ENCODE measurements at places on chromosomes 16 and 17. TPM values are rescaled to one million over a fixed set of nuclear protein-coding genes. Genes with fewer than 3 reads are reported as not detected.

The IL17C gene
- total RNA-seq, result not detected

The EME1 gene
- 18.2 TPM for total RNA-seq

The CD300A gene
- total RNA-seq, result not detected

The SHISA6 gene
- total RNA-seq, result not detected

The LITAFD gene
- total RNA-seq, result not detected

The TMEM238L gene
- not detected for total RNA-seq

The CCL17 gene
- not detected for total RNA-seq

The C17orf78 gene
- total RNA-seq, result not detected

The UBE2G1 gene
- 104 TPM for total RNA-seq

The AURKB gene
- total RNA-seq, result 159 TPM

The RAPGEFL1 gene
- total RNA-seq, result 14.9 TPM

The TNK1 gene
- total RNA-seq, result 15.8 TPM

DNA sequence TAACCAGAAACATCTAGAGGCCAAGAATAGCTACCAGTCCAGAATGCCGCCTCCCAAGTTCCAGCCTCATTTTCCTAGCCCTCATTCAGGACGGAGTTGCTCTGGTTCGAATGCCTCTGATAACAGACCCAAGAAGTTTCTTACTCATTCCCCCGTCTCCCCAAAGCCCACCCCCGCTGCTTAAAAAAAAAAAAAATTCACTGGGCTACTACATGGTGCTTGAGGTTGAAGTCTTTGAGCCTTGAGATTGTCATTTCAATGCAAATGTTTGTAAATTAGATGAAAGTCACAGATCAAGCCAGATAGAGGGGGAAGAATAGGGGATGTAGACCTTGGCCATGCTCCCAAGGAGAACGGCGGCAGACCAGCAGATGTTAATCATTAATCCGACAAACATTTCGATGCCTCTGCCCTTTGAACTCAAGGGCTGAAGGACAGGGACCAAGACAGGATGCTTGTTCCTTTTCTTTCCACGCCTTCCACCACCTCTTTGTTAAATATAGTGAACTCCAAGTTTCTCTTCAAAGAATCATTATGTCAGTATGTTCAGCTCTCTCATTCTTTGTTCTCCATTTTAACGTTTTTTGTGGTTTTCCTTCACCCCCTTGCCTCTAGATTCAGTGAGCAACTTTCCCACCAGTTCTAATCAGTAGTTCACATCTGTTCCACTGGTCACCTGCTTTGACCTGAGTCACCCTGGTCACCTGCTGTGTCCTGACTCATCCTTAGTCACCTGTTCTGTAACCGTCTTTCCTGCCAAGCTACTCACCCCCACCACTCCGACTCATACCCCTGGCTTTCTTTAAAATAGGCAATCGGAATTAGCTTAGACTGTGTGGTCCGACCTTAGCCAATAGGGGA lies 190.3 kb downstream of the CPPED1 start:
- H3K4me3 ChIP-seq, result peak overlapping the region; percentile 46
- H3K36me3 ChIP-seq, result no peaks in the 10 kb centered on the region
- H3K27me3 ChIP-seq, result no peaks in the 10 kb centered on the region
- H3K4me1 ChIP-seq, result peaks cover 55% of the 10 kb centered on the region

DNA sequence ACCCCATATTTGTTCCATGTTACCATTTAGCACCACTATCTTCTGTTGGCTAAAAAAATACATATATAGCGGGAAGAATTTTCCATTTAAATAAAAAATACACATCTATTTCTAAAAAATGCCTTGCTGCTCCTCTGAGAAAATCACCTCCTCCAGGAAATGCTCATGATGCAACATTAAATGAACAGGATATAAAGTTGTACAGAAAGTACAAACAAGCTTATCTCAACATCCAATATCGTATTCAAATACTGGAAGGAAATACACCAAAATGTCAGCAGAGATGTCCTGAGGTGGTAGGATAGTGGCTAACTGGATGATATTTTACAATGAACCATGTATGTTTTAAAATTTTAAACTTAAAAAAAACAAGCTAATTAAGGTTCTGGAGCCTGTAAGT lies 21.3 kb downstream of the GNA13 start:
- no peaks in the 10 kb centered on the region for H3K36me3 ChIP-seq
- H3K27ac ChIP-seq, result peak overlapping the region; percentile 20
- no peaks in the 10 kb centered on the region for H3K27me3 ChIP-seq
- no peak overlapping the region for H3K4me3 ChIP-seq
- H3K4me1 ChIP-seq, result peaks cover 15% of the 10 kb centered on the region

DNA sequence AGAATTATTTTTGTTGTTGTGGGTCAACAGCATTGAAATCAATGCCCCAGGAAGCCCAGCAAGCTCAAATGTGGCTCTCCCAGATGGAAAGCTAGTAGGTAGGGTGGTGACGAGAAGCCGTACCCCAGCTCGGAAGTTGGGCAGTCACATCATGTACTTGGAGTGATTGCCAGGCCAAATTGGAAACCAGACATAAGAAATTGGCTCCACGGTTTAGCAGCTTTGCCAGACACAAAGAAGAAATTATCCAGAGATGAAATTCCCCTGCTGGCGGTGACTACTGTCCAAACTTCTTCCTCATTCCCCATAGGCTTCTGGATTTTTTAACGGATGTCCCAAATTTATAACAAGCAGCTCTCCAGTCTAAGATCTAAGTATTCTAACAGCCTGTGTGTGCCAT lies 95.9 kb downstream of the OR1D5 start:
- no peak overlapping the region for H3K27ac ChIP-seq
- no peak for DNase-seq
- no peaks in the 10 kb centered on the region for H3K36me3 ChIP-seq
- no peaks in the 10 kb centered on the region for H3K27me3 ChIP-seq
- no peak overlapping the region for H3K4me3 ChIP-seq

DNA sequence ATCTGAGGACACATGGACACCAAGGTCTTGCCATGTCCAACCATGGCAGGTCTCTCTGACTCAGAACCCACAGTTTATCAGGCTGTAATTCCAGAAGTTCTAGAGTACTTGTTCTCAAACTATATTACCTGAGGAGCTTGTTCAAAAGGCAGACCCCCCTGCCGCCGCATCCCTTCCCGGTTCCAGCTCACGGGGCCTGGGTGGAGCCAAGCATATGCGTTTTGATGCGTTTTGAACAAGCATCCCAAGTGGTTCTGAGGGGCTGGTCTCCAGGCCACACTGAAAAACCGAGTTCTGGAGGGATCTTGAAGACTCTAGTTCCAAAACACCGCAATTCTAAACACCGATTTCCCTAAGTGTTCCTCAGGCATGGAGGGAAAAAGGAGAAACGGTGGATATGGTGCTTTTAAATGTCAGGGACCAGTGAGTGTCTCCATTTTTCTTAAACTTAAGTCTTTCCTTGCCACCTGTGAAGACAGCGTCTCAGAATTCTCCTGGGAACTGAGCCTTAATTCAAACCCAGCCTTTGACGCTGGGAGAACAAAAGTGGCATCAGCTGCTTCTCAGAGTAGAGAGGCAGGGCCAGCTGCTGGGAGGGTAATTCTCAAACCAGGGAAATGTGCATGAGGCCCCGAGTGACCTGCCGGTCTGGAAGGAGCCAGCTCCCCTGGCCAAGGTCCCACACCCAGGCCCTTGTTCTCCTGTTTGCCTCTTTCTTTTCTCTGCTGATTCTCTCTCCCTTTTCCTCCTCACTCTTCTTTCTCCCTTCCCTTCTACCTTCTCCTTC lies 84.4 kb upstream of the PLCG2 start:
- H3K4me3 ChIP-seq, result no peak overlapping the region
- H3K4me1 ChIP-seq, result no peaks in the 10 kb centered on the region
- no peak overlapping the region for H3K27ac ChIP-seq
- H3K27me3 ChIP-seq, result no peaks in the 10 kb centered on the region
- no peaks in the 10 kb centered on the region for H3K36me3 ChIP-seq

GRCh38 chr17:77802811-77803220 lies 155.7 kb upstream of the TNRC6C start:
- H3K4me3 ChIP-seq, result no peak overlapping the region
- DNase-seq, result no peak
- no peaks in the 10 kb centered on the region for H3K4me1 ChIP-seq
- peaks cover 57% of the 10 kb centered on the region for H3K27me3 ChIP-seq

DNA sequence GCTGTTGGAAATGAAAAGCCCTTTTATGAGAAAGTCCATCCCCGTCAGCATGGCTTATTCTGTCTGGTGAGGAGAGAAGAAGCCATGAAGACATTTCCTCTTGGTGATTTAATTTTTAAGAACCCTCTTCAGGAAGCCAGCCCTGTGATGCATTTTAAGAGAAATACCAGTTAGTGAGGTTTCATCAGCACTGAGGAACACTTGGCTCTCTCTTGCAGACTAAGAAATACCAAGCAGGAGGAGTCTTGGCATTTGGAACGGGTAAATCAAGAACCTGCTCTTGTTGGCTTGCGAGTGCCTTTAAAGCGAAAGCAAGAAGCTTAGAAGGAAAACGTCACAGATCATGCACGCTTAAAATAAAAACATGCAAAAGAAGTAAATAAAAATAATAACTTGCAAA lies 17.5 kb downstream of the RAB11FIP3 start:
- H3K4me1 ChIP-seq, result no peaks in the 10 kb centered on the region
- H3K36me3 ChIP-seq, result no peaks in the 10 kb centered on the region
- H3K27ac ChIP-seq, result no peak overlapping the region

GRCh38 chr16:84741340-84741830 lies 41.6 kb downstream of the USP10 start:
- H3K4me1 ChIP-seq, result peaks cover 19% of the 10 kb centered on the region
- peaks cover 14% of the 10 kb centered on the region for H3K36me3 ChIP-seq
- no peak for DNase-seq
- no peaks in the 10 kb centered on the region for H3K27me3 ChIP-seq
- no peak overlapping the region for H3K4me3 ChIP-seq

DNA sequence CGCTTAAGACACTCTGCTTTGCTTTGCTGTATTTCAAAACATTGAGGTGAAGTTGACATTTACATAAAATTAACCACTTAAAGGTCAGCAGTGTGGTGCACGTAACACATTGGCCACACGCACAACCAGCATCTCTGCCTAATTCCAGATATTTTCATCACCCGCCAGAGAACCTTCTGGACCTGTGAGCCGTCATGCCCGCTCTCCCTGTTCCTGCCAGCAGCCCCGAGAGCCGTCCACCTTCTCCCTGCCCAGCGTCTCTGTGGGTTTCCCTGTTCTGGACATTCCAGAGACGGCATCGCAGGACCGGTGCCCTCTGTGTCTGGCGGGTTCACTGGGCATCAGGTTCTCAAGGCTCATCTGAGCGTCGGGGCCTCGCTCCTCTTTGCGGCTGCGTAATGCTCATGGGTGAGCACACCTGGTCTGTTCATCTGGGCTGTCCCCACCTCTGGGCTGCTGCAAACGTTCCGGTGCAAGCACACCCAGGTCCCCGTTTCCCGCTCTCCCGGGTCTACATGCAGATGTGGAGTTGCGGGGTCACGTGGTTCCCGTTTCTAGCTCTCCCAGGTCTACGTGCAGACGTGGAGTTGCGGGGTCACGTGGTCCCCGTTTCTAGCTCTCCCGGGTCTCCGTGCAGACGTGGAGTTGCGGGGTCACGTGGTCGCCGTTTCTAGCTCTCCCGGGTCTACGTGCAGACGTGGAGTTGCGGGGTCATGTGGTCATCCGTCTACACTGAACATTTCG lies 48.1 kb upstream of the GNG13 start:
- H3K27ac ChIP-seq, result no peak overlapping the region
- H3K4me1 ChIP-seq, result no peaks in the 10 kb centered on the region
- H3K4me3 ChIP-seq, result no peak overlapping the region
- peaks cover 79% of the 10 kb centered on the region for H3K27me3 ChIP-seq

- H3K27ac ChIP-seq, result no peak overlapping the region
- peaks cover 65% of the 10 kb centered on the region for H3K4me1 ChIP-seq
- no peaks in the 10 kb centered on the region for H3K27me3 ChIP-seq
- H3K36me3 ChIP-seq, result no peaks in the 10 kb centered on the region
- peak; percentile 71 for DNase-seq
Measured at GRCh38 chr16:4682616-4683254, 10.6 kb upstream of the NUDT16L1 start.

- DNase-seq, result no peak
- no peak overlapping the region for H3K4me3 ChIP-seq
- H3K36me3 ChIP-seq, result no peaks in the 10 kb centered on the region
- H3K4me1 ChIP-seq, result no peaks in the 10 kb centered on the region
- no peak overlapping the region for H3K27ac ChIP-seq
- H3K27me3 ChIP-seq, result peaks cover 76% of the 10 kb centered on the region
Measured at GRCh38 chr17:66822009-66822408, 12.9 kb upstream of the CACNG5 start.

DNA sequence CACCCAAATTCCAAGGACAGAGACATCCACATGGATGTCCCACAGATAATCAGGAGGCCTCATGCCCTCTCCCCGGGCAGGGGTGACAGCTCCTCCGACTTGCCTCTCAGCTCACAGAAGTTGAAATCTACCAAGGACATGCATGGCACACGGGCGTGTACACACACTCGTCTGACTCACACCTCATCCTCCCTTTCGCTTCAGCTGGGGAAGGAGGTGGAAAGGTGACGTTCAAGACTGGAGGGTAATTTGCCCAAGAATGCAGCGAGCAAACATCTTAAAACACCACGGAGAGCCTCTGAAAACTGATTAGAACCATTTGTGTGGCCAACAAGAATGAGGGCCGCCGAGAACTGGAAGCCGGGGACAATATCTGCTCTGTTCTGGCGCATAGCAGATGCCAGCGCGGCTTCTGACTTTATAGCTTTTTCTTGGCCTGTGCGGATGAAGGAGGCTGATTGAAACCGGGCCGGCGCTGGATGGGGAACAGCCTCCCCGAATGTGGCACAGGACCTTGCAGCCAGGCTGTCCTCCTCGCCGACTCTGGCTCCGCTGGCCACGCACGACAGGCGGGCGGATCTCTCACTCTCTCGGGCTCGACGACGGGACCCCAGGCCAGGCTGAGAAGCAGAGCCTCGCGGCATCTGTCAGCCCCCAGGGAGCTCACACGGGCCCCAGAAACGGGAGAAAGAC lies 100.9 kb downstream of the C16orf95 start:
- H3K36me3 ChIP-seq, result no peaks in the 10 kb centered on the region
- no peak for DNase-seq
- no peak overlapping the region for H3K27ac ChIP-seq

DNA sequence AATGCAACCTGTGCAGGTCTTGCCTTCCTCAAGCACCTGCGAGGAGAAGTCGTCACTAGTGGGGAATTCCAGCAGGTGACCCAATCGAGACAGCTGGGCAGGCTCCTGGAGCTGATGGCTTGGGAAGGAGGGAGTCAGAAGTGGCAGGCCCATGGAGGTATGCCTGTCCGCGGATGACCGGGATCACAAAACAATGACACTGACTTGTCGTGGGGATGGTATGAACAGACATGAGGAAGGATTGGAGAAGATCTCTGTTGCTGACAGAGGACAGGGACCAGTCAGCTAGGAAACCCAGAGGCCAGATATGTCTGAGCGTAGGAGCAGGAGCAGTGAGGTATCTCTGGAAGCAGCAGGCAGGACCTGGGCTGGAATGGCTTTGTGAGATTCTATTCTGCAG lies 233.3 kb downstream of the SOX9 start:
- H3K4me1 ChIP-seq, result peaks cover 20% of the 10 kb centered on the region
- no peaks in the 10 kb centered on the region for H3K27me3 ChIP-seq
- no peak overlapping the region for H3K27ac ChIP-seq
- H3K36me3 ChIP-seq, result no peaks in the 10 kb centered on the region

DNA sequence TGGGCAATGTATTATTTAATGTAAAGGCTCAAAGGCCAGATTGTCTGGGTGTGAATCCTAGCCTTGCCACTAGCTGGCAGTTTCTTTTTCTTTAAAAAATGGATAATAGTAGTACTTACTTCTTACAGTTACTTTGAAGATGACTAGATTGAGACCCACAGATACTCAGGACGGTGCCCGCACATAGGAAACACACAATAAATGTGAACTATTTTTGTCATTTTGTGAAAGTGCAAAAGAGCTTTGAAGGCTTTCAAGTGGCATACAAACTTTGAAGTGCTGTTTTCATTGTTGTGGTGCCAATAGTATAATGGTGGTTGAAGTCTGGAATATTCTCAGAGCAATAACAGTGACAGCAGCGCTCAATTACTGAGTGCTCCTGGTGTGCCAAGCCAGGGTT lies 63.6 kb downstream of the OTOA start:
- no peaks in the 10 kb centered on the region for H3K4me1 ChIP-seq
- H3K27me3 ChIP-seq, result no peaks in the 10 kb centered on the region
- H3K4me3 ChIP-seq, result no peak overlapping the region
- DNase-seq, result no peak

Measured in PC-9 (cell line).